CD4-positive, alpha-beta T cell treated with Interleukin-2 at 100 ng/mL for 4 hours (primary cell): ENCODE measurements at places on chromosomes 2 and 18.

- no peak for DNase-seq
Observed at GRCh38 chr18:63511285-63511684, 30.9 kb upstream of the SERPINB12 start.

DNA sequence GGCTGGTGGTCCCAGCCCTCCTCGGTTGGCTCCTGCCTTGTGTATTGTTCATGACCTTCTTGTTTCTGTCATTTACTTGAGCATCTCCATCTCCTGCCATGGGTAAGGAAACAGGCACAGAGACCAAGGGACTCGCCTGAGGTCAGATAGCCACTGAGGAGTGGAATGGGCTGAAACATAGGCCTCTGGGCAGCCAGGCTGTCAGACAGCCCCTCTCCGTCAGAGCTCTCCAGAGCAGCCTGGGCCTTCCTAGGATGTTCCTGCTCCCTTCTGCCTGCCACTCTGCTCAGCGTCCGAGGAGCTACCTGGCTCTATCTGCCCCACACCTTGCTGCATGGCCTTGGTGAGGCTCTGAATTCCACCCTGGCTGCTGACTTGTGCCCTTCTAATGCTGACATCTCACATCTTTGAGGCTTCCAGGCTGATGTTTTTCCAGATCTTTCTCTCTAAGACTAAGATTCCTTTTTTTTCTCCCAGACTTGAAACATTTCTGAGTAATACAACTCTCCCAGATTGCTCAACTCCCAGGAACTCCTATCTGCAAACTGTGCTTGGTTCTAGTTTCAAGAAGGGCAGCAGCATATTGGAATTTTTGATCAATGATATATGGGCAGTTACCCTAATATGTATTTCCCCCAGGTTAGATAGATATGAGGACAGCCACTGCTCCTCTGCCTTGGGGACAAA, 67.7 kb downstream of the MCFD2 start:
- DNase-seq: no peak

- DNase-seq: peak; percentile 48
Observed at GRCh38 chr2:98508709-98509066, 64.0 kb downstream of the INPP4A start.

- DNase-seq: peak; percentile 59
Observed at GRCh38 chr2:30315391-30316063, 84.2 kb downstream of the LBH start.

GRCh38 chr18:8084160-8084559, 517.0 kb downstream of the PTPRM start:
- no peak for DNase-seq

GRCh38 chr2:219851801-219852481, 224.5 kb downstream of the SLC4A3 start:
- no peak for DNase-seq

DNA sequence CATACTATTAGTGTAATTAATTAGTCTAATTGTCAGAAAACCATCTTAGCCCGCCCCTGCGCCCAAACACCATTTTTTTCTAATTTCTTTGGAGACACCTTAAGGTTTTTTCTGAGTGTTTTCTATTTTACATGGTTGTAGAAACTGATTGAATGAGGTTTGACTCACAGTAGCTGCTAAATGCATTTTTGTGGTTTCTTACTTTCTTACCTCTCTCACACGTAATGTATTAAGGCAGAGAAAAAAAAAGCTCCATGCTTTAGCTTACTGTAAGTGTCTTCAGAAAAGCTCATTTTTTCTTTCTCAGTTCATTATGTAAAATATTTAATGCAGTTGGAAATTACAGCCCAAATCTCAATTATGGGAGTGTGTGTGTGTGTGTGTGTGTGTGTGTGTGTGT, 548.5 kb upstream of the LRRTM4 start:
- no peak for DNase-seq

DNA sequence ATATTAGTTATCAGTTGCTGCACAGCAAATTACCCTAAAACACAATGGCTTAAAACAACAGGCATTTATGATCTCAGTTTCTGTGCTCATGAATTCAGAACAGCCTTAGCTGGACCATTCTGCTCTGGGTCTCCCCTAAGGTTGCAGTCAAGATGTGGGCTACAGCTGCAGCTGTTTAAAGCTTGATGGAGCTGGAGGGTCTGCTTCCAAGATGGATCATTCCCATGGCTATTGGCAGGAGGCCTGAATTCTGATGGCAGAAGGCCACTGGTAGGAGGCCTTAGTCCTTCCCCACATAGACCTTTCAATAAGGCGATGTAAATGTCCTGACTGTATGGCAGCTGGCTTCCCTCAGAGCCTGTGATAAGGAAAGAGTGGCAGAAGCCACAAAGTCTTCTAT, 118.6 kb upstream of the SERPINE2 start:
- no peak for DNase-seq

DNA sequence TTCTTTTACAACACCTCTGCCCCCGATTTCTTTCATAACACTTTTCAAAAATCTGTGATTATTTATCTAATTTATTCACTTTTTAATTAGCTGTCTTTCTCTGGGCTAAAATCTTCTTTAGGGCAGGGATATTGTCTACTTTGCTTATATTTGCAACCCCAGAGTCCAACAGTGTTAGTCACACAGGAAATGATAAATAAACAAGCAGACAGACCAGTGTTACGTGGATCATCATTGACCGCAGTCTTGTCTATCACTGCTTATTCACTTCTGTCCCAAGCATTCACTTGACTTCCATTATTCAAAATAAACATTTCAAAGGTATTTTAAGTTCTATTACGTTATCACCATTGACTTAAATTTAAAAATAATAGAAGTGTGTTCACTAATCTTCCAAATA, 237.6 kb upstream of the UBE2E3 start:
- no peak for DNase-seq

- peak; percentile 56 for DNase-seq
Observed at GRCh38 chr2:131413148-131413747, 49.3 kb upstream of the RAB6D start.

GRCh38 chr18:63237881-63238692, 81.5 kb downstream of the BCL2 start:
- DNase-seq: no peak

- DNase-seq: no peak
Observed at GRCh38 chr2:240186191-240186725, 45.8 kb upstream of the OTOS start.

GRCh38 chr18:80034068-80034851, at the start of gene RBFA:
Gene RBFA, plus strand, starts transcription at chr18:80034434. Its CDS starts 62 bp downstream, at chr18:80034496.
- peak; percentile 99 for DNase-seq

DNA sequence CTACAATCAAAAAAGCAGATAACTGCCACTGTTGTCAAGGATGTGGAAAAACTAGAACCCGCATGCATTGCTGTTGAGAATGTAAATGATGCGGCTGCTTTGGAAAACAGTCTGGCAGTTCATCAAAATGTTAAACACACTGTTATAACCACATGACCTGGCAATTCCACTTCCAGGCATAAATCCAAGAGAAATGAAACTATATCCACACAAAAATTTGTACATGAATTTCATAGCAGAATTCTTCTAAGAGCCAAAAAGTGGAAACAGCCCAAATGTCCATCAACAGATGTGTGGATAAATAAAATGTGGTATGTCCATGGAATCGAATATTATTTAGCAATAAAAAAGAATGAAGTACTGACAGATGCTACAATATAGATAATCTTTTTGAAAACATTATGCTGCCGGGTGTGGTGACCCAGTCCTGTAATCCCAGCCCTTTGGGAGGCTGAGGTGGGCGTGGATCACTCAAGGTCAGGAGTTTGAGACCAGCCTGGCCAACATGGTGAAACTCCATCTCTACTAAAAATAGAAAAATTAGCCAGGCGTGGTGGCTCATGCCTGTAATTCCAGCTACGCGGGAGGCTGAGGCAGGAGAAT, 32.0 kb downstream of the ERCC3 start:
- DNase-seq: no peak

DNA sequence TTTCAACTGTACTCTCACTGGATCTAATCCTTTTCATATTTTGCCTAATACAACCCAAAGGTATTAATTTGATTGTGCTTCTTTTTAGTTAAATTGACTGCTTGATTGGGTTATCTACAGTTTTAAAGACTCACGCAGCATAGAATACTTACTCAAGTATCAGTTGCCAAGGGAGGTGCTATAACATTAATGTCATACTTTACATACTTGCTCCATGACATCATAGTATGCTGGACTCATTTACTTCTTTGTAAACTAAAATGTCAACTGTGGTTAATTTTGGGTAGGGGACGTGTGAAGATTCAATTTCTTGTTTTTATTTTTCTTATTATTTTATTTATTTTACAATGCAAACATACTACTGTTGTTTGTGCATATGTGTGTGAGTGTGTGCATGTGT, 716.2 kb upstream of the VRK2 start:
- no peak for DNase-seq

GRCh38 chr2:16933355-16933754, 267.7 kb upstream of the CYRIA start:
- DNase-seq: no peak

DNA sequence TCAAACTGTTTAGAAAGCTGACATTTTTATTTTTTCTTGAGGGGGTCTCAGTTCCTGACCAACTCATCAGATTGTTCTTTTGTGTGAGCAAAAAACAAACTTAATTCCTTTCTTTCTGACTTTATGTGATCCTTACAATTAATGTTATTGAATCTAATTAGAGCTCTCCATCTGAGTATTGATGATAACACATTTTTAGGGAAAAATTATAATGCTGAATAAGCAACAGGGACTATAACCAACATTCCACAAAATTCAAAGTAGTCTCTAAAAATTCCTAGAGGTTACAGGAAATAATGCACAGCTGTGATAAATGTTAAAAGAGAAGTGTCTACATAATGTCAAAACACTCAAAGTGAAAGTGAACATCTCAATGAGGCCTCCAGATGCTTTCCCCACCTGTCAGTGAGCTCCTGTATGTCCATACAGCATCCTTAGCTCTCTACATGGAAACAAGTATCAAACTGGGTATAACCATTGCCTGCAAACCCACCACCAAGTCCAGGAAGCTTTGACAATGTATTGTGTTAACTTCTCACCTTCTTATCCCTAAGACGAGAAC, 786.0 kb upstream of the SLC39A10 start:
- DNase-seq: no peak

DNA sequence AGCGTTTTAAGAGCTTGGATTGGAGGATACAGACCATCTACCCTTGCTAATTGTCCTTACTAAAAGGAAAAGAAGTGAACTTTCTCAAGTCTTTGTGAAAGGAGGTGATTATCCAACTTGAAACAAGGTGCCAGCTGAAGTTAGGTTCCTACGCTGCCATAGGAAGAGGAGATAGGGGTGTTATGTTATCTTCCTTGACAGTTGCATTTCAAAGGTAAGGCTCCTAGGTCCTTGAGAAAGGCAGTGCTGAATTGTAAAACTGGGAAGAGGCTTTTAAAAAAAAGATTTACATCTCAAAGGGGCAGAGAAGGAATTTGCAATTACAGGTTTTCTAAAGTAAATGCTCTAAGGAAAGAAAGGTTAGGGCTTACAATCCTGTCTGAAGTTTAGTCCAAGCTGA, 810.2 kb upstream of the LRATD1 start:
- DNase-seq: no peak

DNA sequence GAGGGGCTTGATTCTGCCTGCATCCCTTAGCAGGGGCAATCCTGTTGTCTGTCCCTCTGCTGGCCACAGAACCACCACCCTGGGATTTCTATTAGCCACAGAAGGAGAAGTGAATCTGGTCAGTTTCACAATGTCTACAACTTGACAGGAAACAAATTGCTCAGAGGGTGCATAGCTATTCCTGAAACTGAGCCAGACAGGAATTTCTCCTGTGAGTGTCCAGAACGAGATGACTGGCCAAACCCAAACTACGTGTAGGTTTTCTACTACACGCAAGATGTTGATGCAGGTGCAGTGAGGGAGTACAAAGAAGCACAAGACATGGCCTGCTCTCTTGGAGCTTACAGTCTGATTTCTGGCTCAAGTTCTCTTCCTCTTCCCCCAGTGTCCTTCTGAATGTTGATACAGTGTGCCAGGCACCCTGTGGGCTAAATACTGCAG, 201.9 kb downstream of the CLIP4 start:
- DNase-seq: peak; percentile 7

- no peak for DNase-seq
Observed at GRCh38 chr2:49129034-49129433, 25.3 kb downstream of the FSHR start.

DNA sequence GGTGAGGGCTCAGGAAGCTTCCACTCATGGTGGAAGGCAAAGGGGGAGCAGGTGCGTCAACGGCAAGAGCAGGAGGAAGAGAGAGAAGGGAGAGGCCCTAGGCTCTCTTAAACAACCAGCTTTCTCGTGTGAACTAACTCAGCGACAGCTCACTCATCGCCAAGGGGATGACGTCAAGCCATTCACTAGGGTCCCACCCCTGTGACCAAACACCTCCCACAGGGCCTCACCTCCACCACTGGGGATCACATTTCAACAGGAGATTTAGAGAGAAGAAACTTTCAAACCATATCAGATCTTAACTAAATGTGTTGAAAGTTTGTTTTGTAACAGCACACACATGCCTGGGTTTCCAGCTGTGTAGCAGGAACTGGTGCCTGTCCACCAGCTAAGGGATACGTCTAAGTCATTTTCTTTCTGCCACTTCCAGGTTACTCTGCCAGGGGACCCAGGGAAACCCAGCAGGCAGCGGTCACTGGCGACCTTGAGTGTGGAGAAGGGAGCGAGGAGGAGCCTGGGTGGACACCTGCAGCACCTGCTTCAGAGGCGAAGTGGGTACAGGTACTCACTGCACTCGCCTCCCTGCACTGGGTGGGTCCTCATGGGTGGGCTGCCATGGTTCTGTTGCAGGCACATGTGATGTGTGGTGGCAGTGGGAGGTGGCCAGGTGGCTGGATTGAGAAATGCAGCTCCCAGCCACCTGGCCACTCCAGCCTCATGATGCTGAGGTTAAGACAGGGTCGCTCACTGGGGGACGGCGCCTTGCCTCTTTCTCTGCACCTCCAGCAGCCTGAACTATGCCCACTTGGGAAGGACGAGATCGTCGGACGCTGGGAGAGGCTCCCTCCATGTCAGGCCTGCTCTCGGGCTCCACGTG, 8.4 kb upstream of the GPC1 start:
- DNase-seq: no peak

GRCh38 chr2:177063331-177063730, 149.3 kb upstream of the HNRNPA3 start:
- no peak for DNase-seq

- DNase-seq: peak; percentile 61
Observed at GRCh38 chr2:98822301-98823164, 91.6 kb upstream of the MGAT4A start.

DNA sequence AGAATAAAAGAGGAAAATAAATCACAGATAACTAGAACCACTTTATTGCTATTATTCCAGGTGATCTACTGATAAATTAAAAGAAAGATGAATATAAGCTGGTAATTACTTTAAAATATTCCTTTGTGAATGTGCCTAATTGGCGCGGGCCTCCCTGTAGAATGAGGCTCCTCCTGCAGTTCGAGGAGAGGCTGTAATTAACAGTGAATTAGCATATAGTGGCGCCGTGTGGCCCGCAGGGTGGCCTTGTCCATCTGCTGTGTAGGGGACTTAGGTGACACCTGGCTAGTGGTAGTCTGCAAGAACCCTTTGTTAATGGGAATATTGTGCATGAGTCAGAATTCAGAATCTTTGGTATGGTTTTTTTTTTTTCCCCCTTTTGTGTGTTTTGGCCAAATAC, 119.8 kb downstream of the AGAP1 start:
- no peak for DNase-seq
